Gastrocnemius medialis (tissue), 4 donors: ENCODE measurements at places on chromosomes 13 and 19.
A peak's percentile ranks its signal among the peaks of the same experiment; 100 is the strongest.

DNA sequence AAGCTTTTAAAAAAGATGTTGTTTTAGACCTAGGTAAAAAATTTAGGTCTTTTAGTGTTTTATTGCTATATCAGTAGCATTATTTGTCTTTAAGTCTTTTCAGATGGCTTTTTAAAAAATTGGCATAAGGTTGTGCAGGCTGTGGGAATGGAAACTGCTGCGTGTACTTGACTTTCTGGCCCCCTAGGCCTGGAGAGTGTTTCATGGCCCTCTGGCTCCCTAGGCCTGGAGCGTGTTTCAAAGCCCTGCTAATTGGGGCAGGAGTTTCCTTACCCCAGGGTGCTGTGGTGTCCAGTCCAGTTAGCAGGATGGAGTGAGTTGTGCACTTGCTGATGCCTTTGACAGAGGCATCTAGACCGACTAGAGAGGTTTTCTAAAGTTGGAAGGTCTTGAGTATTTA, 23.8 kb downstream of the PRAM1 start:
- DNase-seq: no peak

- no peak for DNase-seq
Measured at GRCh38 chr19:57403737-57404563, 7.0 kb upstream of the ZNF17 start.

- no peak for DNase-seq
Measured at GRCh38 chr19:17023805-17024204, 2.8 kb downstream of the CPAMD8 start.

GRCh38 chr13:103639326-103639725, 573.1 kb upstream of the SLC10A2 start:
- DNase-seq: no peak

GRCh38 chr13:21059641-21060337, 1.6 kb downstream of the LATS2 start:
- DNase-seq: no peak

DNA sequence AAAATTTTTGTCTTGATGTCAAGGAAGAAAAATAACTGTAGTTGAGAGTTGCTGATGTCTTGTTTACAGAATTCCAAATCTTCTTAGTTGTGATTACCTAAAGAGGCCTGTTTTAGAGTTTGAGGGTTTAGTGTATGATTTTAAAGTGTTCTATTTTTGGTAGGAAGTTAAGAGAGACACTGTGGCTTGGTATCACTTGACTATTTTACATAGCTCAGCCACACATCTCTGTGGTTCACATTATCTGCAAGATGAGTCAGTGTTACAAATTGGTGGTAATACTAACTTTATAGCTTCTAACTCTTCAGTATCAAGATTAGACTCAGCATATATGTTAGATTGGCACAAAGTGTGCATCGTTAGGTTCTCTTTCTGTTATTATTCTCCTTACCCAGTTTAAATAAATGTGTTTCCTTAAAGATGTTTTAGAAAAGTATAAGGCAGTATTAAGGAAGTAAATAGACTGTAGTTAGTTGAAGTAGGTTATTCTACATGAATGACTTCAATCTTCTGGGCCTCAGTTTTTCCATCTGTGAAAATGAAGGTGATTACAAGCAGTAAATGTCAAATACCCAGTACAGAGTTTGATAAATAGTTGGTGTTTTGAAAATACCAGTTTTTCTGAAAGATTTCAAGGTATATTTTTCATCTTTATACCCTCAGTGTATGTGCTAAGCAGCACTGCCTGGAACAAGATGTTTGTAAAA, 33.4 kb downstream of the COG6 start:
- no peak for DNase-seq

GRCh38 chr13:58455094-58455493, 823.5 kb downstream of the PCDH17 start:
- no peak for DNase-seq

- DNase-seq: no peak
Measured at GRCh38 chr13:23985839-23986238, 88.5 kb upstream of the C1QTNF9B start.

DNA sequence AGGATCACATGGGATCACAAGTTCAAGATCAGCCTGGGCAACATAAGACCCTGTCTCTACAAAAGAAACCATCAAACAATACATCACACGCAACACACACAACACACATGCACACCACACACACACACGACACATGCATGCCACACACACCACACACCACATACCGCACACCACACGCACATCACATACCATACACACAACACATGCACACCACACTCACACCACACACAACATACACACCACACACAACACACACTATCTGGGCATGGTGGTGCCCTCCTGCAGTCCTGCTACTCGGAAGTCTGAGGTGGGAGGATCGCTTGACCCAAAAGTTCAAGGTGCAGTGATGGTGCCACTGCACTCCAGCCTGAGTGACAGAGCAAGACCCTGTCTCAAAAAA, 198.3 kb downstream of the USP12 start:
- DNase-seq: no peak

DNA sequence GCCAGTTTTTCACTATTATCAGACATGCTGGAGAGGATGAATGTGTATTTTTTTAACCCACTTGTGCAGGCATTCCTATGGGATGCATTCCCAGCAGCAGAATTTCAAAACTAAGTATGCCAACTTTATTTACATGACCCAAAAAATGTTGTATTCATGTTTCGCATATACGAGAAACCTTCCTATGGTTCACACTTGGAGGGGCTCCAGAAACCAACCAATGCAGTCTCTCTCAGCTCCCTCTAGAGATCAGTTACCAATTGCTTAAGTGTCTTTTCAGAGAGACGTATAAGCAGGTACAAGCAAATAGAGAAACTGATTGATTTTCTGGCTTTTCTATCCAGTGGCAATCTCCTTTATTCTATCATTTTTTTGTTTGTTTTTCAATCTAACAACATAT, 5.5 kb upstream of the PTOV1 start:
- DNase-seq: no peak

GRCh38 chr19:51123381-51123800, 1.3 kb upstream of the SIGLEC9 start:
- peak; percentile 36 for DNase-seq

- DNase-seq: no peak
Measured at GRCh38 chr13:24672141-24673132, 7.8 kb upstream of the ATP12A start.

GRCh38 chr19:18501832-18502231, 20.0 kb downstream of the ELL start:
- no peak for DNase-seq

GRCh38 chr19:39084732-39085080, 538 bp downstream of the ACP7 start:
- DNase-seq: no peak

DNA sequence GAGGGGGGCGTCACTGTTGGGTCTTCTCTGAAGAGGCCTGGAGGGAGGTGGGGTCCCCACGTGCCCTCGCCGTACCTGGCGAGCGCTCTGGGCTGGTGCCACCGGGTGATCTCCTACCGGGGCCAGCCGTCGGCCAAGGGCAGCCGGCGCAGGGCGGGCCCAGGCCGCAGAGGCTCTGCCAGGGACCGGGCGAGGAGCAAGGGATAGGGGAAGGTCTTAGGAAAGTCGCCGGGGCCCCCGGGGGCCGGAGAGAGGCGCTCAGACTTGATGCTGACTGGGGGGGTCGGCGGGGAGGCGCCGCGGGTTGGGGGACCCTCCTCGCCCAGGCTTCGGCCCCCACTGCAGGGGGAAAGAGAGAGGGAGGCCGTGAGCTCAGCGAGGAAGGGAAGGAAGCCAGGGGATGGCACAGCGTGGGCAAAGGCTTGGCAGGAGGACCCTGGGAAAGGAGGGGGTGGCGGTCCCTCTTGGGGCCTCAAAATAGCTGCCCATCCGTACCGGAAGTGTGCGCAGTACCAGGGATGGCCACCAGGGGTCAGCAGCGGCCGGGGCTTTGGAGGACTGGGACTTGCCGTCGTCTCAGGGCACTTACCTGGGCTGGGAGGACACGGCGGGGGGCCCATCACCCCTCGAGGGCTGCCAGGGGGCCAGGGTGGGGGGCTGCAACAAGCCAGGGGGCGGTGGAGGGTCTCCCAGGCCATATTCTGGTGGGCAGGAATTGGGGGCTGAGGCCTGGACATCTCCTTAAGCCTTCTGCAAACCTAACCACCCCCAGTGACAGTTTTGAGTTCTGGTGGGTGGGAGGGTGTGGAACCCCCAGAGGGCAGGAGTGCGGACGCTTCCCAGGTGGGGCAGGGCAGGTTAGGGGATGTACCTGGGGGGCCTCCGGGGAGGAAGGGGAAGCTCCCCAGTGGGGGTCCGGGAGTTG, 7.7 kb upstream of the TMEM161A start:
- DNase-seq: peak; percentile 44

GRCh38 chr13:80447747-80448146, 106.8 kb upstream of the SPRY2 start:
- DNase-seq: no peak

GRCh38 chr13:106700439-106700838, 132.5 kb upstream of the ARGLU1 start:
- DNase-seq: no peak

- DNase-seq: no peak
Measured at GRCh38 chr19:43658001-43658400, 12.0 kb downstream of the PLAUR start.
